Stimulated activated CD4-positive, alpha-beta T cell treated with anti-CD3 and anti-CD28 coated beads, TNF-alpha, amount 100 ng/mL, for 24 hours (primary cell): ENCODE measurements at places on chromosomes 12 and 14.

DNA sequence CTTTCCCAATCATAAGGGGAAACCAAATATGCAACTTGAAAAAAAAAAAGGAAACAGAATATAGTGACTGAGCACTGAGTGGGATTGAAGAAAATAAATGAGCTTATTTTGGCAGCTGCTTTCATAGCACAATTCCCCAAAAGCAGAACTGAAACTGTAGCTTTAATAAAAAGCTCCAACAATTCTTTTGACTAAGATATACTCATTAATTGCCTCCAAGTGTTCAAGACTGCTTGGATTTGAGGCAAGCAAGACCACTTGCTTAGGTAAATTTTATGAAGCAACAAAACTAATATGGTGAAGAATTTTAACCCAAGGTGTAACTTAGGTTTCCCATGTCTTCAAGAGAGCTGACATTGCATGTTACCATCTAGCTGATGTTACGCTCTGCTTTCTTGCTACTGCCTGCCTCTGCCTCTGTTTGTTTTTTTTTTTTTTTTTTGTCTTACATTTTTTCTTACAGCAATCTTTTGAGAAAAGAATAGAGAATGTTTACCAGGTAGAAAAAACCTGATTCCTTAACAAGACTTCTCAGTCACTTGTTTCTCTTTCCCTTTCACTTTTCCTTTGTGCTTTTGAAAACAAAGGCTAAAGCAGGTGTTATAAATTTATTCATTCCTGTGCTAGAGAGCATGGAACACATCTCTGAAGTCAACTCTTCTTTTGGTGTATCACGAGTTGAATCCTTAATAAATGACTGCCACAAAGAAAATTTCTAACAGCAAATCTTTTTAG lies 134.4 kb downstream of the BCAT1 start:
- DNase-seq: no peak

DNA sequence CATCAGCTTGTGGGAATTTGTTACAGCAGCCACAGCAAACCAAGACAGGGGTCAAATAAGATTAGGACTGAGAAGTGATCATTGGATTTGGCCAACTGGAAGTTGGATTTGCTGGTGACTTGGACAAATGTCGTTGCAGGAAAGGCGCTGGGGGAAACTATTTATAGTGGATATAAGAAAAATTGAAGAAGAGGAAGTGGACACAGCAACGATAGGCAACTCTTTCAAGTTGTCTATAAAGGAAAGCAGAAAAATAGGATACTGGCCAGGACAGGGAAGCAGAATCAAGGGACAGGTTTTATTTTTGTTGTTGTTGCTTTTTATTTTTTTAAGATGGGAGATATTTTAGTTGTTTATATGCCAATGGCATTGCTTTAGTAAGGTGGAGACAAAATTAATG lies 56.2 kb upstream of the RTRAF start:
- no peak for DNase-seq

DNA sequence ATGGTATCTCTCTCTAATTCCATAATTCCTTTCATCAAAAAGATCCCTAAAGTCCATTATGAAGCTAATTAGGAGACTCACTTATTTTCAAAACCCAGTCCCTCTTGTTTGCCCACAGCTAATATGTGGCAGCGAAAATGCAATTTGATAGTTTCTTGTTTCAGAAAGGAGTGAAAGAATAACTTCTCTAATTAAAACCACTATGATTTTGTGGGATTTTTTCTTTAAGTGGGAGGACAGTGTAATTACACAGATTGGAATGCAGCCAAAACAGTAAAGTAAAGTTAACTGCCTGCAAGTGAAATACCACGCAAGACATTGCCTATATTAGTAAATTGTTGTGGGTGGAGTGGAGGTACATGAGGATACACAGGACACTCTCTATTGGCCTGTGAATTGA lies 50.0 kb downstream of the PTPRO start:
- no peak for DNase-seq

DNA sequence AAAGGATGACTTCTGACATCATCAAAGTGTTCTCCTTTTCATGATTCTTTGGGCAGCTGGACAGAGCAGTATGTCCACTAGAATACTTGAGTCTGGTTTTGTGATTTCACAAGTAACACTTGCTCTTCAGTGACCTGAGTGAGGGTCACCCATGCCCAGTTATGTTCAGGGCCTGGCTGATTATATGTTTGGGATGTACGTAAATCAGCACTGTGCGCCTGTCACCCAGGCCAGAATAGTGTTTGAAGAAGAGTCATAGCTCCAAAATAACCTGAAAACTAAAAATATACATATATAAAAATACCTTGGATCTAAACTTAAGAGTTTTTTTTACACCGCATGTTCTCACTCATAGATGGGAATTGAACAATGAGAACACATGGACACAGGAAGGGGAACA lies 3.8 kb downstream of the BICD1 start:
- DNase-seq: no peak

- no peak for DNase-seq
These were observed 249.1 kb downstream of the LRIG3 start for GRCh38 chr12:58671196-58671595.
